ENCODE measurements at places on chromosomes 13 and 19.

GRCh38 chr19:18903156-18904037, 7.4 kb upstream of the CERS1 start:
- no peak overlapping the region for H3K4me3 ChIP-seq
- H3K36me3 ChIP-seq = no peaks in the 10 kb centered on the region
- DNase-seq = peak; percentile 21
- no peaks in the 10 kb centered on the region for H3K4me1 ChIP-seq

DNA sequence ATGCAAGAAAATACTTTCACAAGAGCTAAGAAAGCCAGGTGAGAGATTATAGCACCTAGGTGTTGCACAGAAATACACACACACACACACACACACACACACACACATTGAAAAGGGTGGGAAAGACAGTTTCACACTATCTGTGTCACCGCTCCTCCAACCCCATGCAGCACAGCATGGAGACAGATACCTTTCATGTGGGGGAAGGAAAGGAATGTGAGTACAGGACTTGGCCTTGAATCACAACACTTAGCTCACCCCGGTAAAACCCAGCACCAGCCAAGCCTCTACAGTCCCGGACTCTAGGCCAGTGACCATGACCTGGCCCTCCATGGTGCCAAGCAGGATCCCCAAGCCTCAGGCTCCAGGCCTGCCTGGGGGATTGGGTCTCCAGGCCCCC, 462.0 kb upstream of the SPRY2 start:
- H3K4me1 ChIP-seq = no peaks in the 10 kb centered on the region
- H3K27me3 ChIP-seq = no peaks in the 10 kb centered on the region
- DNase-seq = peak; percentile 11
- H3K4me3 ChIP-seq = no peak overlapping the region

GRCh38 chr19:34215006-34215665, 39.2 kb upstream of the GARRE1 start:
- peaks cover 48% of the 10 kb centered on the region for H3K36me3 ChIP-seq
- no peaks in the 10 kb centered on the region for H3K4me1 ChIP-seq
- no peak overlapping the region for H3K27ac ChIP-seq
- H3K4me3 ChIP-seq = no peak overlapping the region
- no peak for DNase-seq

- peaks cover 5% of the 10 kb centered on the region for H3K36me3 ChIP-seq
- H3K27me3 ChIP-seq = no peaks in the 10 kb centered on the region
- no peak for DNase-seq
Measured at GRCh38 chr19:23771316-23771715, 12.6 kb upstream of the ZNF681 start.

DNA sequence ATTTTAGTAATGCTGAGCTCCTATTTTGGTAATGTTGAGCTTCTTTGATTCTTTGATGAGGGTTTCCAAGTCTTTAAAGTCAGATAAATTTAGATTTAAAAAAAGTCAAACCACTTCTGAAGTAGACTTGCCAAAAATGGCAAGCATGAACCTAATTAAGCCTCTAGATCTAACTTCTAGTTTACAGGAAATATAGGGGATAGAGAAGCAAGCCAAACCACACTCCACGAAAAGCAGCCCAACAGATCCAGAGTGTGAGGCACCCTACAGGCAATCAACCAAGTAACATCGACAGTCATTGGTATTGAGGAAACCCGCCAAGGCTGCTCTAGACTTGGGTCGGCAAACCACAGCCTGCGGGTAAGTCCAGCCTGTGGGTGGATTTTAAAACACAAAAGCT, 3.7 kb downstream of the GGACT start:
- no peak overlapping the region for H3K4me3 ChIP-seq
- DNase-seq = peak; percentile 16
- peaks cover 8% of the 10 kb centered on the region for H3K27me3 ChIP-seq
- no peak overlapping the region for H3K27ac ChIP-seq

GRCh38 chr13:92355213-92355612, 871.4 kb upstream of the GPC6 start:
- H3K27me3 ChIP-seq = no peaks in the 10 kb centered on the region
- DNase-seq = peak; percentile 66
- H3K36me3 ChIP-seq = peaks cover 15% of the 10 kb centered on the region
- no peak overlapping the region for H3K27ac ChIP-seq
- H3K4me3 ChIP-seq = no peak overlapping the region

DNA sequence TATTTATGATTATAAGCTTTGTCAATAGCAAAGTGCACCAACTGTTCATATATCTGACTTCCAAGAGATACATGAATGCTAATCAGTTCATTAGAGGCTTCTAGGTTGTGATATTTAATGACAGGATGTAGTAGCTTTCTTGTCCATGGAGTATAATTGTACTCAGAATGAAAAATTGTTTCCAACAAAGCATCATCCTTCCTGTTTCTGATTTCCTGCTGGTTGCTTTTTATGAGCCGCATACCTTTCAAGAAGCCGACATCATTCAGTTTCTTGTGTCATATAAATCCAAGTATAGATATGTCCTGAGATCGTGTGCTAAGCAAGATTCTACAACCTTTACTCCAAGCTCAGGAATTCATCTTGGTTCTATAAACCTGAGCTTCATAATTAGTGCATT, 326.6 kb downstream of the DIAPH3 start:
- H3K36me3 ChIP-seq = no peaks in the 10 kb centered on the region
- H3K4me3 ChIP-seq = no peak overlapping the region
- peaks cover 21% of the 10 kb centered on the region for H3K4me1 ChIP-seq
- no peak overlapping the region for H3K27ac ChIP-seq
- H3K27me3 ChIP-seq = no peaks in the 10 kb centered on the region
- DNase-seq = no peak

DNA sequence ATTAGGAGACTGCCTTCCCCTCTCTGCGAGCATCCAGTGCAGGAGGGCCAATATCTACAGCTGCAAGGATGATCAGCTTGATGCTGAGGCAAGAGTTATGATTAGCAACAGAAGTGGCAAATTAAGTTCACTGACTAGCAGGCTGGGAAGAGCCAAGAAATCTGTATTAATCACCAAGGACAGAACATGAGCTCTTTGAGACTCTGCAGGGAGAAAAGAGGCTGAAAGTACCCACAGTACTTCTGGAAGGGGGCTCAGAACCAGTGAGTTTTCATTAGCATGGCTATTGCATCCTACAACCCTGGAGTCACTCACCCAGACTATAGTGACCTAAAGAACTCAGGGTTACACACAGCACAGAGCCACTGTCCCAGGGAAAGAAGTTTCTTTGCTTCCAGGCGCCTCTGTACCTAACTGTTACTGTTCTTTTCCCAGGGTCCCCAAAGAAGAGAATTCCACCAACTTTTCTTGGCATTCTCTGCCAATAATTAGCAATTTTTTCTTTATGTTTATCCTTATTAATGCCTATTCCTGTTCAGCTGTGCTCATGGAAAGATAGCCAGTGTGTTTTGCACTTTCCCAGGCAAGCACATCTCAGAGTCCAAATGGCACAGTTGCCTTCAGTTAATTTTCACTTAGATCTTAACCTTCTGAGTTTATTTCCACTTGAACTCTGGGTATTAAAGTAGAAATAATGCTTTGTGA, 25.8 kb upstream of the MEDAG start:
- no peak overlapping the region for H3K4me3 ChIP-seq
- no peak overlapping the region for H3K27ac ChIP-seq

- H3K4me3 ChIP-seq = no peak overlapping the region
- H3K4me1 ChIP-seq = no peaks in the 10 kb centered on the region
- peak; percentile 13 for DNase-seq
- no peaks in the 10 kb centered on the region for H3K27me3 ChIP-seq
- no peak overlapping the region for H3K27ac ChIP-seq
- no peaks in the 10 kb centered on the region for H3K36me3 ChIP-seq
Measured at GRCh38 chr13:18212873-18213272, 968.8 kb downstream of the TUBA3C start.

DNA sequence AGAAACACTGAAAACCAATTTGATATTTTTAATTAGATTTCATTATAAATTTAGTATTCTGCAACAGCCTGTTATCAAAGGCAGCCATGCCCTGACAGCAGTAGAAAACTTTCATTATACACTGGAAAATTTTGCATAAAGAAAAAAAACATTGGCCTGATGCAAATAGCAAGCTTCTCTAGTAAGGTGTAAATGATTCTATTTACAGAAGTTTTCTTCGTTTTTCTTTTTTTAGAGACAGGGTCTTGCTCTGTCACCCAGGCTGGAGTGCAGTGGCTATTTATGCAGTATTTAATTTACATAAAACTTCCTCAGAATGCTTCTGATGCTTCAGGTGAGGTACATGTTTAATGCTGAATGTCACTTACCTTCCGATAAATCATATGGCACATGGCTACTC, 67.0 kb downstream of the ABCC4 start:
- DNase-seq = no peak
- no peak overlapping the region for H3K4me3 ChIP-seq
- no peaks in the 10 kb centered on the region for H3K27me3 ChIP-seq
- H3K27ac ChIP-seq = no peak overlapping the region

- DNase-seq = peak; percentile 56
- H3K27ac ChIP-seq = no peak overlapping the region
- peaks cover 27% of the 10 kb centered on the region for H3K4me1 ChIP-seq
- no peaks in the 10 kb centered on the region for H3K36me3 ChIP-seq
Measured at GRCh38 chr19:45884682-45885555, 1.0 kb downstream of the IRF2BP1 start.

- no peak overlapping the region for H3K27ac ChIP-seq
- no peaks in the 10 kb centered on the region for H3K27me3 ChIP-seq
- no peaks in the 10 kb centered on the region for H3K36me3 ChIP-seq
- DNase-seq = no peak
- no peaks in the 10 kb centered on the region for H3K4me1 ChIP-seq
- H3K4me3 ChIP-seq = no peak overlapping the region
Measured at GRCh38 chr13:50677258-50677657, 166.2 kb downstream of the DLEU7 start.

GRCh38 chr13:31670831-31671617, 68.3 kb upstream of the RXFP2 start:
- peaks cover 7% of the 10 kb centered on the region for H3K36me3 ChIP-seq
- no peaks in the 10 kb centered on the region for H3K27me3 ChIP-seq
- no peak overlapping the region for H3K4me3 ChIP-seq
- H3K27ac ChIP-seq = no peak overlapping the region
- no peak for DNase-seq

DNA sequence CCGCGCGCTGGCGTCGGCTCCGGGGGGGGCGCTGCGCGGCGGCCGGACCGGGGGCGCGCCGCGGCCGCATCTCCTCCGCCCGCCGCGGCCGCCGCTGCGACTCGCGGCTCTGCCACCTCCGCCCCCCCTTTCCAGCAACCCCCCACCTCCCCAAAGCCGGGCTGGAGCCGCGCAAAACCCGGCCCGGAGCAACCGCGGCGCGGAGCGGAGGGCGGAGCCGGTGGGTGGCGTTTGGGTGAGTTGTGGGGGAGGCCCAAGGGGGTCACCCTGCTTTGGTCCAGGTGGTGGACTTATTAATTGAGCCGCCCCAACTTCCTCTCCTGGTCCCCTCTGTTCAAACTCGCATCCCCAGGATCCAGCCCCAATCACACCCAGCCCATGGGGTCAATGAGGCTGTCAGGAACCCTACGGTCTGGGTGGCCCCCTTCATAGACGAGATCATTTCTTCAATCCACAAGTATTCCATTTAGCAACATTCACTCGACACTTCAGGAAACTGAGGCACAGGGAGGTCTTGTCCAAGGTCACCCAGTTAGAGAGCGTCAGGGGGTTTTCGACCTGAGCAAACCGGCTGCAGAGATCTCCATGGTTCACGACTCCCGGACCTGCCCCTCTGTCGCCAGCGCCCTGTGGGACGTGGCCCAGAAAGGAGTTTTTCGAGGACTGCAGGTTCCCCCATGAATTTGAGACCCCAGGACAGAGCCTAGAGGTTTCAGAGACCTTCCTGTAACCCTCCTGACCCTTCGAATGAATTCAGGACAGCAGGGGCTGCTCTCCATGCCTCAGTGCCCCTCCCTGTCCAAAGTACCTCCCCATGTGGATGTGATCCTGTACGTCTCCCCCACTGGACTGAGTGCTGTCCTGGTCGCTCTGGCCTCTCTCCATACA, 22.4 kb upstream of the SEMA6B start:
- H3K27ac ChIP-seq = no peak overlapping the region
- H3K4me1 ChIP-seq = peaks cover 15% of the 10 kb centered on the region
- H3K27me3 ChIP-seq = peaks cover 35% of the 10 kb centered on the region
- peak; percentile 72 for DNase-seq
- peak overlapping the region; percentile 44 for H3K4me3 ChIP-seq

- no peak overlapping the region for H3K4me3 ChIP-seq
- no peaks in the 10 kb centered on the region for H3K36me3 ChIP-seq
- no peaks in the 10 kb centered on the region for H3K4me1 ChIP-seq
- no peaks in the 10 kb centered on the region for H3K27me3 ChIP-seq
Measured at GRCh38 chr13:76035711-76036110, 399.6 kb downstream of the LMO7 start.

GRCh38 chr19:15307169-15307568, 25.2 kb downstream of the BRD4 start:
- no peak for DNase-seq
- no peak overlapping the region for H3K4me3 ChIP-seq
- H3K27ac ChIP-seq = no peak overlapping the region
- H3K27me3 ChIP-seq = no peaks in the 10 kb centered on the region

- no peaks in the 10 kb centered on the region for H3K4me1 ChIP-seq
- H3K27me3 ChIP-seq = no peaks in the 10 kb centered on the region
Measured at GRCh38 chr13:65889368-65889767, 1340.8 kb downstream of the PCDH9 start.

- no peak overlapping the region for H3K4me3 ChIP-seq
- no peak overlapping the region for H3K27ac ChIP-seq
- DNase-seq = no peak
Measured at GRCh38 chr13:46850214-46850613, 46.6 kb downstream of the HTR2A start.

GRCh38 chr13:32863596-32863995, 152.6 kb upstream of the KL start:
- H3K27me3 ChIP-seq = no peaks in the 10 kb centered on the region
- H3K4me1 ChIP-seq = no peaks in the 10 kb centered on the region
- H3K27ac ChIP-seq = no peak overlapping the region
- DNase-seq = no peak
- no peaks in the 10 kb centered on the region for H3K36me3 ChIP-seq

GRCh38 chr13:59442461-59442860, 721.3 kb downstream of the DIAPH3 start:
- no peak overlapping the region for H3K27ac ChIP-seq
- no peaks in the 10 kb centered on the region for H3K36me3 ChIP-seq
- DNase-seq = no peak
- peaks cover 30% of the 10 kb centered on the region for H3K4me1 ChIP-seq
- no peaks in the 10 kb centered on the region for H3K27me3 ChIP-seq
- H3K4me3 ChIP-seq = no peak overlapping the region

DNA sequence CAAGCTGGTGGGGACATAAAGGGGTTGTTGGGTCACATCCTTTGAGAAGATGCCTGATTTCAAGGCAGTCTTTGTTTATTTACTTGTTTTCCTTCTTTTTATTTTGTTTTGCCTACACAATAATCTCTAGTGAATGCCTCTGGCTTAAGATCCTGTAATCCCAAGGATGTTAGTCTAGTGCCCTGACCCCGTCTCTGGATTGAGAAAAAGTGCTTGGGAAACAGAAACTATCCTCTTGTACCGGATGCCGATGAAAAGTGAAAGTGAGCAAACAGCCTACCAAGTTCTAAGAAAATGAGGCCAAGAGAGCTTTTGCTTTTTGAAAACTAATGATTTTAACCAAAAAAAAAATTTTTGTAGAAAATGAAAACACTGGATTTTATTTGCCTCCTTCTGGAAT, 42.1 kb upstream of the C1QTNF9 start:
- 0 out of 2 replicates have a peak, but pooled peaks cover 5% of the 10 kb centered on the region for H3K4me1 ChIP-seq
- H3K4me3 ChIP-seq = no peak overlapping the region
- DNase-seq = no peak
- no peak overlapping the region for H3K27ac ChIP-seq
- no peaks in the 10 kb centered on the region for H3K27me3 ChIP-seq

- no peak overlapping the region for H3K27ac ChIP-seq
- H3K4me1 ChIP-seq = peaks cover 10% of the 10 kb centered on the region
- no peaks in the 10 kb centered on the region for H3K36me3 ChIP-seq
- peak overlapping the region; percentile 61 for H3K4me3 ChIP-seq
Measured at GRCh38 chr19:50512112-50512998, 1.4 kb downstream of the ASPDH start.

Data from GM23338 (cell line).